ENCODE measurements at places on chromosomes 5 and 9.

- DNase-seq: no peak
Measured at GRCh38 chr5:62499756-62500155, 78.9 kb upstream of the LRRC70 start.

DNA sequence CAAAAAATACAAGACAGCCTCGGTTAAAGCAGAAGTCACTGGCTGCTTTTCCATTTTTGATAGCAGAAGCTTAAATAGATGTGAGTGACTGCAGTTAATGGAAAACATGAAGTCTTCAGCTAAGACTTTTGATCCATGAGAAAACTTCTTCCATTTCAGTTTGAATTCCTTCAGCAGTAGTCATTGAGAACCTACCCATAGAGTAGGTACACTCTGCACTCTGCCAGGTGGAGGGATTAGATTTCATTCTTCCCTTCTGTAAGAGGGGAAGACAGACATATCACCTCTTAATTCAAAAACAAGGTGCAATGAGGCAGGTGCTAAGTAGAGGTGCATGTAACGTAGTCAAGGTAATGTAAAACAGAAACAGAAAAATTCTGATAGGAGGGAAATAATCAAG lies 26.7 kb upstream of the XPA start:
- DNase-seq: no peak

GRCh38 chr9:71355884-71356283 lies 234.5 kb upstream of the TRPM3 start:
- DNase-seq: no peak

GRCh38 chr5:57832875-57833274 lies 350.3 kb upstream of the ACTBL2 start:
- DNase-seq: no peak

DNA sequence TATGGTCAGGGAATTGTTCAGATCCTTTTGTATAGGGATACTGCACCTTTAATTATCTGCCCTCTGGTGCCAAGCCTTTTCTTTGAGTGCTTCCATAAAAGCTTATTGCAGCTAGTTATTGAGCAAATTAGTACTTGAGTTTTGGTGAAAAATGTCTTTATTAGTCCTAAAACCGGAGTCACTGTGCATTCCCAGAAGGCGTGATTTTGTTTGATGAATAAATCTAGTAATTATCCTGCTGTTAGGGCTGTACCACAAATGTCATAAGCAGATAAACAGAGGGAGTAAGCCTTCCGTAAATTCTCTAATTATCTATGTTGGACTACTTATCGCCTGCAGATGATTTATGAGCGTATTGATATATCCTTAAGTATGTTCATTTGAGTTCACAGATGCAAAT lies 620.7 kb upstream of the ARRDC3 start:
- DNase-seq: no peak

GRCh38 chr5:37005252-37005651 lies 128.7 kb downstream of the NIPBL start:
- DNase-seq: no peak

GRCh38 chr9:114224247-114224610 lies 68.9 kb downstream of the COL27A1 start:
- DNase-seq: no peak

- DNase-seq: no peak
Measured at GRCh38 chr5:9201761-9202160, 344.1 kb downstream of the SEMA5A start.

- DNase-seq: no peak
Measured at GRCh38 chr9:109779711-109780452, at the start of gene PALM2AKAP2. Gene PALM2AKAP2 (plus strand): TSS chr9:109780198. CDS start chr9:109780489, 291 bp downstream.

DNA sequence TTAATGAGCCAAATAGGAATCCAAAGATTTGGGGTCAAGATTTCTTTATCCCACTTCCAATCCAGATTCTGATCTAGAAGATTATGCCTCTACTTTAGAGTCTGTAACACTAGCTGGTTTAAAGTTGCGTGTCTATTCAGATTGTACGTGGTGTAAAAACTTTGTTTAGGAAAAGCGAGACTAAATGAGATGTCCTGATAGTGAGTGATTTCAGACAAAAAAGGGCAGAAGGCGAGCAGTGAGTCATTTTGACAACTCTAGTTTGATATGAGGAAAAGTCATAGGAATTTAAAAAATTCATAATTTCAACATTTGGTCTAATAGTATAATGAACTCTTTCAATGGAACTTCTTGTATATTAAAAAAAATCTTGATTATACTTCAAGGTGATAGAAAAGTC lies 119.6 kb upstream of the KLF9 start:
- DNase-seq: no peak

- no peak for DNase-seq
Measured at GRCh38 chr5:24268482-24269056, 376.2 kb downstream of the CDH10 start.

DNA sequence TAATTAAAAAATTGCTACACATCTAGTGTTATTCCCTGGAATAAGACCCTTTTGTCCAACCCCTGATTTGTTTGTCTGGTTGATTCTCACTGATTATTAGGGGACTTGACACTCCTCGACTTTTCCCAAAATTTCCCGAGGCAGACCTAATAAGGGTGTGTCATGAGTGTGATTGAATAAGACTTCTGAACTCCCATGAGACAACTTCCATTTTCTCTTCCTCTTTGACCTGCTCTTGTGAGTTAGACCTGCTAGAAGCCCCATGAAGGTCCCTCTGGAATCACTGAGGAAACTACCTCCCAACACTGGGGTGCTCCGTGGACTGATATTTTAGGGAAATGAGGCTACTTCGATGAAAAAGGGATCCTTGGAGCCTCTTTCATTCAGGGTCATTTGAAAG lies 83.4 kb downstream of the MUSK start:
- DNase-seq: no peak

- no peak for DNase-seq
Measured at GRCh38 chr9:118522093-118523028, 818.2 kb downstream of the TLR4 start.

- DNase-seq: no peak
Measured at GRCh38 chr5:3364941-3365340, 230.7 kb upstream of the IRX1 start.

DNA sequence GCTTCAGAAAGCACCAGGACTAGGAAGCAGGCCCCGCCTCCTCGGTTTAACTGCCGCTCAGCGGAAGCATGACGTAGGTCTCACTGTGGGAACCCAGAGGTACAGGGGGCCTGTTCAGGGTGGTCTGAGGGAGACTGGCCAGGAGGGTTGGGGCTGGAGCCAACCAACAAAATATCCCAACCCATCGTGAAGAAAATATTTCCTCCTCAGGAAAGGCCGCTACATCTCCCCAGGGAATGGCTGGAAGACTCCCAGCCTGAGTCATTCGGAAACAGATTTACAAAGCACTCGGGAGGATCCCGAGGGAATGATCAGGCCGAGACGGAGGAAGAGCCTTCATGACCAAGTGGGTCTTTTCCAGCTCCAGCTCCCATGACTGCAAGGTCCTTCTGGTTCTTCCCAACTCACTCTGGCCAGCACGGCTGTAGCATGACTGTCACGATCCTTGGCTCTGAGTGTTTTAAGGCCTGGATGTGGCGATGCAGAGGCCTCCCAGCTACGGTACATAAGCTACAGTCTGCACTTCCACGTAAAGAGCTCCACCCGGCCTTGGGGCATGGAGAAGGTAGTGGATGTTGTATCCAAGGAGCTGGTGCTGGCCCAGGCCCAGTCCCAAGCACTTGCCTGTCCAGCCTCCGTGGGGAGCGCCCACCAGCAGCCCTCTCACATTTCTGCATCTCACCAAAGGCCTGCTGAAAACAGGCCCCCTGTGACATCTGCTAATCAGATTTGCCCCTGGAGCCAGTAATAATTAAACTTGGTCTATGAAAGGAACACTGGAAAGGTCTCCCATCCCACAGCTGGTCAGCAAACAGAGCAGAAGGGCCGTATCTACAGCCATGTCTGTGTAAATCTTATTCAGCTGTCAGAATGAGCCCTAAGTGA lies 100.6 kb downstream of the LHFPL2 start:
- DNase-seq: no peak

- DNase-seq: no peak
Measured at GRCh38 chr5:151345808-151346478, 1.4 kb downstream of the SLC36A2 start.

DNA sequence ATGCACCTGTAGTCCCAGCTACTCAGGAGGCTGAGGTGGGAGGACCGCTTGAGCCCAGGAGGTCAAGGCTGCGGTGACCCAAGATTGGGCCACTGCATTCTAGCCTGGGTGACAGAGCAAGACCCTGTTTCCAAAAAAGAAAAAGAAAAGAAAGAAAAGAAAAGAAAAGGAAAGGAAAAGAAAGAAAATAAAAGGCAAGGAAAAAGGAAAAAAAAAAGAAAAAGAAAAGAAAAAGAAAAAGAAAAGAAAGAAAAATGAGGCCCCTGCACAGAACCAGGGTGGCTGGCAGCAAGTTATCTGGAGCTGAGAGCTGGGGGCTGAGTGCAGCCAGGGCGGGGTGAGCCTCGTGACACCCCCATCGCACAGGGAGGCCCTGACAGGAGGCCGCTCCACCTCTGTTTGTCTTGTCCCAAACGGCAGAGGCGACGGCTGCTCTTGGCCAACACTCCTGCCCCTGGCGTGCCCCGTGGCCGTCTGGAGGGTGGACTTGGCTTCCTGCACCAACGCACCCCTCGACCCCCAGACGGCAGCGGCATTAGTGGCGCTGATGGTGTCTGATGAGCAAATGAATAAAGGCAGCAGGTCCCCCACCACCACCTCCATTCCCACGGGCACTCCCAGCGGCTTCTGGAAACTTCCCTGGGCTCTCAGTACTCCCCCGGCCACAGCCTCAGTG lies 16.7 kb downstream of the EXD3 start:
- no peak for DNase-seq

GRCh38 chr5:149381986-149382338 lies 2.9 kb upstream of the IL17B start:
- DNase-seq: peak; percentile 91

DNA sequence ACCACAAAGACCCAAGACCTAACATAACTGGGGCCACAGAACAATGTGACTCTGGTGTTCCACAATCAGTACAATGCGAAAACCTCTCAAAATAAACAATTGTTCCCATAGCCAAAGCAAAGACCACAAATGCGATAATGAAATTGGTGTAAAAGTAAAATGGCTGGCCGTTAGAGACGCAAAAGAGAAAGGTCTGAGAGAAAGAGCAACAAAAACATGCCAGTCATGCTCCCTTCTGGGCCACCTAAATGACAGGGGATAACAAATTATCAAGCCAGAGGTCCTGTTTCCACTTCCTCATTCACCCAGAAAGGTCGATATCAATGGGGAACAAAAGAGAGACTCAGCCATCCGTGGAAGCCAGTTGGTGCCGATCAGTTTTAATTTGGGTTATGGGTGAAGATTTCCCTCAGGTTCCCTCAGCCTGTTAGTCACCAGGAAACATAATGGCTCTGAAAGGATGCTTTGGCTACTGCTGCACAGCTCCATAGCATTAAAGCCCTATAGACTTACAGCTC lies 9.2 kb upstream of the CFAP95 start:
- no peak for DNase-seq

- no peak for DNase-seq
Measured at GRCh38 chr9:129141066-129142041, 30.1 kb downstream of the PTPA start.

DNA sequence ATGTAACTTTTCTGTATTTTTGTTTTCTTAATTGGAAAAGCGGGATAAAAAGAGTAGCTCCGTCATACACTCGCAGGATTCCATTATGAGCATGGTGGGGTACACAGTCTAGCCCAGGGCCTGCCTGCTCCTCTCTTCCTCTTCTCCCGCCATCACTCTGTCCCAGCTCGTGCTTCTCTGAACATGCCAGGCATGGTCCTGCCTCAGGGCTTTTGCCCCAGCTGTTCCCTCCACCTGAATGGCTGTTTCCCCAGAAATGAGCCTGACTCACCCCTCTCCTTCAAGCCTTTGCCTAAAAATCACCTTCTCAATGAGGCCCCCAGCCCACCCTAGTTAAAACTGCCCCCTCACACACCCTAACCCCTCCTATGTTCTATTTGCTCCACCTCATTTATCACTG lies 4.5 kb downstream of the CORO2A start:
- DNase-seq: no peak

DNA sequence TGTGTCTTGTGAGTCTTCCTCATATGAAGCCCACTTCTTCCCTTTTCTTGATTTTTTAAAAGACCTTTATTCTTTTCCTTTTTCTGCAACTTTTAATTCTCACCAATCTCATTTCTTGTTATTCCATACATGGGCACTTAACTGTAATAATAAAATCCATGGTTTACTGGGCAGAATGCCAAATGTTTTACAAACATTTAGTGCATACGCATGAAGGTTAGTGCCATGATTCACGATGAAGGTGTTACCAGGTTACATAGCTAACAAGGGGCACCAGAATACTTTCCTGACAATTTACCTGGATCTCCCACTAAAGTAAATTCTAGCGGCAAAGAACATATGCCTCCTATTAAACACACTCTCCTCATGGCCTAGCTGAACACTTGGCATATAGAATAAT lies 28.5 kb downstream of the MAN2A1 start:
- no peak for DNase-seq

DNA sequence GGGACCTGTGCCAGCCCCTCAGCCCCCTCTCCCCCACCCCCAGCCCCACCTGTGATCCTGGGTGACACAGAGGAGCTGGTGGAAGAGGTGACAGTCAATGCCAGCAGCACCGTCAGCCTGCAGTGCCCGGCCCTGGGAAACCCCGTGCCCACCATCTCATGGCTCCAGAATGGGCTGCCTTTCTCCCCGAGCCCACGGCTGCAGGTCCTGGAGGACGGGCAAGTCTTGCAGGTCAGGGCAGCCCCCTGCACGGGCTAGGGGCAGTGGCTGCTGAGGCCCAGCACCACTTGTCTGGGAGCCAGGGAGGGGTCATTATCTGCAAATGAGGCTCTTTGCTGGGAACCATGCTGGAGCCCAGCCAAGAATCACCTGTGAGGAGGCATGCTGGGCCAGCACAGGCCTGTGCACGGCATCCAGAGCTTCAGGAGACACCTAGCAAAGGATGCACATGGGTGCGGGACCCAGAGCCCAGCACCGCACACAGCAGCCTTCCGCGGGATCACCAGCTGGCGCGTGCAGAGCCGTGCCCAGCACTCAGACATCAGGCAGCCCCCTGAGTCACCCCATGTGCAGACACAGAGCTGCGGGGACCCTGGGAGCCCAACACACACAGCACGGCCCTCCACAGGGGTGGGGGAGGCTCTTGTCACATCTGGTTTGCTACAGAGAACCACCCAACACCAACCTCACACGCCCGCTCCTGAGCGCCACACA lies 62.0 kb upstream of the ASS1 start:
- no peak for DNase-seq

- DNase-seq: no peak
Measured at GRCh38 chr9:15276328-15276938, 30.6 kb downstream of the TTC39B start.

DNA sequence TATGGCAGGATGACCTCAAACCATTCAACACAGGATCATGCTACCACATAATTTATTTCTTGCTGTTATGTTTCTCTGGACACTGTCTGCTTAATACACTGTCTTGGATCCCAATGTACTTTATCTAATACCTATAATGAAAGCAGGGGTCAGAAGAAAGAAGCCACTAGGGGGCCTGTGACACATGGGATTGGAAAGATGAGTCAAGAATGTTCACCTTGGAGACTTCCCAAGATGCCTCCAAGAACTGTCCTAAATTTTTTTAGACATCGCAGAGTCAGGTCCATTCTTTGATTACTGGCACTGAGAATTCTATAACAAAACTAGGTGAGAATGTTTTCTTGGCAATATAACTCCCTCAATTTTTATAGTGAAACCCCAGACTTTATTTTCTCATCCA lies 305.8 kb upstream of the SMARCA2 start:
- no peak for DNase-seq

- DNase-seq: no peak
Measured at GRCh38 chr5:75335486-75335885, 1.5 kb upstream of the HMGCR start.

Data from activated CD8-positive, alpha-beta memory T cell treated with anti-CD3 and anti-CD28 coated beads, Interleukin-2, amount 50 U/mL, for 48 hours (primary cell).